Uterus (tissue), 4 donors: ENCODE measurements at places on chromosomes 13 and 19. TPM values are rescaled to one million over a fixed set of nuclear protein-coding genes. Genes with fewer than 3 reads are reported as not detected.
A peak's percentile ranks its signal among the peaks of the same experiment; 100 is the strongest.

The RFPL4AL1 gene
- not detected for total RNA-seq

The MICU2 gene
- 33.0 TPM for total RNA-seq

The ZNF154 gene
- 2.0 TPM for total RNA-seq

DNA sequence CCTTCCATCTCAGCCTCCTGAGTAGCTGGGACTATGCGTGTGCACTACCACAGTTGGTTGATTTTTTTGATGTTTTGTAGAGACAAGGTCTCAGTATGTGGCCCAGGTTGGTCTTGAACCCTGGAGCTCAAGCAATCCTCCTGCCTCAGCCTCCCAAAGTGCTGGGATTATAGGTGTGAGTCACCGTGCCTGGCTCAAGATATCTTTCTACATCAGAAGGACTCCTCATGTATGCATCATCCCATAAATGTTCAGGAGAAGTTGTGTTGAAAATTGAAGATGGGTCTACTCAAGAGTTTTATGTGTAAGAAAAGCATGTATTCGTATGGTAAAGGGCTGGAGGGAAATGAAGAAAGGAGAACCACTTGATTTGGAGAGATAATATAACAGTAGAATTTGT lies 71.8 kb upstream of the STK24 start:
- H3K36me3 ChIP-seq, result no peaks in the 10 kb centered on the region
- H3K27ac ChIP-seq, result no peak overlapping the region
- H3K4me3 ChIP-seq, result no peak overlapping the region
- no peak for DNase-seq

The TMEM38A gene
- not detected for total RNA-seq

DNA sequence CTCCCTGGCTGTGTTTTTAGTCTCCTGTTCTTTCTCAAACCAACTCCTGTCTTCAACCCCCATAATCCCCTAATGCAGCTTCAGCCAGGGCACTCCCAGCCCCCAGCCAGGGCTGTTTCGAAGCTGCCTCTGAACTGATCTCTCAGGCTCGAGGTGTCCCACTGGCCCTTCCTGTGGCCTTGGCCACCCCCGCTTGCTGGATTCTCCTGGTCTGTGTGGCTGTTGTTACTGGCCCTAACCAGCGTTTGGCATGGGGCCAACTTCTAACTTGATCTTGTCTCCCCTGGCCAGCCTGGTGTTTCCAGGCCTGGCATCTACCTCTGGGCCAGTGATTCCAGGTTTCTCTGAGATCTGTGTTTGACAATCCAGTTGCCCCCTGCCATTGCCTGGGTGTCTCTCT lies 11.0 kb downstream of the XAB2 start:
- H3K36me3 ChIP-seq, result no peaks in the 10 kb centered on the region
- no peak overlapping the region for H3K27ac ChIP-seq
- no peak overlapping the region for H3K4me3 ChIP-seq
- DNase-seq, result no peak
- no peaks in the 10 kb centered on the region for H3K27me3 ChIP-seq

DNA sequence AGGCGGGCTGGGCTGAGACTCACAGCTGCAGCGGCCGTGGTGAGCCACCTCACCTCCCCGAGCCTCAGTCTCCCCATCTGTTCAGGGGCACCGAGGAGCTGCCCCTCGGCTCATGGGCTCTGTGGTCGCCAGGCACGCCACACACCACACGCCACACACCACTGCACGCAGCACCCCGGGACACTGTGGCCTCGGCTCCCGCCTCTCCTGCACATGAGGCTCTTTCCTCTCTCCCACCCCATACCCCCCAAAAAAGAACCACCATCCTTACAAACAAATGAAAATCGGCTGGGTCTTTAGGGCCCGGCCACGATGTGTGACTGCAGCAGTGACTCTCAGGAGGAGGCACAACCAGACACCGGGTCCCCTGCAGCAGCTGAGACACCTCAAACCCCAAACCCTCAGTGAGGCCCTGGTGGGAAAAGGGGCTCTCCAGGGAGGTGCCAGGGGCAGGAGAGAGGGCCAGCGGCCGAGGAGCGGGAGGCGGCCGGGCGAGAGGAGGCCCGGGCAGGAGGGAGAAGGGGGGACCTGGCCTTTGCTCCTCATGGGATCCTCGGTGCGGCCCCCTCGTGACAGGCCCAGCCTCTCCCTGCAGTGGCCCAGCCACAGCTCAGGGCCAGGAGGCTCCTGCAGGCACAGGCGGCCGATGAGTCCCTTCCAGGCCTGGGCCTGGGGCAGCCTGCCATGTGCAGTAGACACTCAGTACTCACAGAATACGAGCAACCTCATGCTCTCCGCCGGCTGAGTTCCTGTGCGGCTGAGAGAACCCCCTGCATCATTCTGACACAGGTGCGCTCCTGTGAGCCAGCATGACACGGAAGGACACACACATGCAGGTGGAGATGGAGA lies 66.3 kb downstream of the RASA3 start:
- H3K36me3 ChIP-seq, result no peaks in the 10 kb centered on the region
- peak overlapping the region; percentile 98 for H3K27ac ChIP-seq
- DNase-seq, result no peak
- no peaks in the 10 kb centered on the region for H3K27me3 ChIP-seq
- H3K4me1 ChIP-seq, result peaks cover 28% of the 10 kb centered on the region
- H3K4me3 ChIP-seq, result no peak overlapping the region

The ZNF682 gene
- total RNA-seq, result 3.5 TPM
